ENCODE measurements at places on chromosomes 2 and 18. TPM values are rescaled to one million over a fixed set of nuclear protein-coding genes. Genes with fewer than 3 reads are reported as not detected.

The TEKT4 gene
- total RNA-seq, result not detected

The LYPD6B gene
- total RNA-seq, result 0.81 TPM

The BOLL gene
- total RNA-seq, result not detected

The CYP27C1 gene
- total RNA-seq, result not detected

The MCM6 gene
- total RNA-seq, result 24.0 TPM

The TTR gene
- under 0.01 TPM for total RNA-seq

The MALL gene
- total RNA-seq, result 1.1 TPM

The NR4A2 gene
- 6.7 TPM for total RNA-seq

The LYPD1 gene
- total RNA-seq, result not detected

Measured in hematopoietic multipotent progenitor cell (in vitro differentiated cells).